RPMI7951 (cell line): ENCODE measurements at places on chromosomes 2 and 18.

DNA sequence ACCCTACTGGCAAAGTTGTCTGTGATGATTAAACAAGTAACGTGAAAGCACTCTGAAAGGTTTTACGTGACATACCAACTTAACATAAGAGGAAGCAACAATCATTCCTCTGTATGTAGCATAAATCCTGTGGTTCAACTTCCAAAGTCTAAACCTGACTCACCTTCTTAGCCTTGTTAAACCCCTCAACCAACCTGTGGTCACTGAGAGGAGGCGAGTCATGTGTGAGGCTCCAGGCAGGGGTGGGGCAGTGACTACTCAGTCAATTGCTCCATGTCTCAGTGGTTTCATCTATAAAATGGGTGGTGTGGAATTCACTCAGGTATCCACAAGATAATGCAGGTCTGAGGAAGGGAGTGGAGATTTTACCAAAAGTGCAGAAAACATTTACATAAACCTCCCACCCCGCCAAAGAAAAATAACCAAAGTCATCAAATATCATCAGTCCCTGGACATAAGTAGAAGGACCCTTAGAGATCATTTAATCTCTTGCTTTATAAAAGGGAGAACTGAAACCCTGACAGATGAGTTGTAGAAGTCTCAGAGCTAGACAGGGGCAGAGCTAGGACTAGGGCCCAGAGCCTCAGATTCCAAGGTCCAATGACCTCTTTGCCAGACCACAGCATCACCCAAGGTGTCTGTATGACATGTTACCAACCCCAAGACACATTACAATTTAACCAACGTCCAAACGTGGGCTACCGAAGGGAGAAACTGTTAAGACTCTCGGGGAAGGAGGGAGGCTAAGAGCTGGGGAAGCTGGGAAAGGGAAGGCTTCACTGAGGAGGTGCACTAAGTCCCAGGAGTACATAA is 3.7 kb upstream of the PCBP1 start:
- peak; percentile 66 for DNase-seq

DNA sequence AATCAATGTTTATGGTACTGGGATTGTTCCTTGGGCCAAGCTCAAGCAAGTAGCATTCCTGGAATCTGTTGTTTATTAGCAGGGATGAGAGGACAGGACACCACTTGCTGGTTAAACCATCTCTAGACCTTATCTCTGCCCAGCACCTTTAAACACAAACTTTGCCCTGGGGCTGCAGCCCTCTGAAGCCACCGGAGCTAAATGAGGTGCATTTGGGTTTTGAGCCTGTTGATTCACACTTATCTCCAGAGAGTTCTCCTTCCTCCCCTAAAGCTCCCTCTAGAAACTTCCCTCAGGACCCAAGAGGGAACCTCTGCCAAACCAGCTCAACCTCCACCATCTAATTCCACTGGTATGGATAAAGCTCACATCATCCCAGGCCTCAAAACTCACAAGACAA is 94.8 kb upstream of the EPAS1 start:
- peak; percentile 24 for DNase-seq

DNA sequence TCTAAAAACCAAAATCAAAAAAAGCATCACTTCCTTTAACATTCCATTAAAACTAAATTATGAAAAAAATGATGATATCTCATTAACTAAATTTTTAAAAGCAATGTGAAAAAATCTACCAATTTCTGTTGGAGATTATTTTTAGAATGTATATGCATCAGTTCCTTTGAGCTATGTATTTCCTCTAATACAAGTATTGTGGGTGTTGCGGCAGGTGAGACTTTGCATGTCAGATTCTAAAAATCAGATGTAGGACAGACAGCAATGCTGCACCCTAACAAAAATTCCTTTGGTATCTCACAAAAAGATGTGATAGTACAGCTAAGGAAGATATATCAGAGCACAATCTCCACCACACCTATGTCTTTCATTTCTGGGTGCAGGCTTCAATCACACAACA is 6.8 kb downstream of the MBD2 start:
- DNase-seq = no peak

DNA sequence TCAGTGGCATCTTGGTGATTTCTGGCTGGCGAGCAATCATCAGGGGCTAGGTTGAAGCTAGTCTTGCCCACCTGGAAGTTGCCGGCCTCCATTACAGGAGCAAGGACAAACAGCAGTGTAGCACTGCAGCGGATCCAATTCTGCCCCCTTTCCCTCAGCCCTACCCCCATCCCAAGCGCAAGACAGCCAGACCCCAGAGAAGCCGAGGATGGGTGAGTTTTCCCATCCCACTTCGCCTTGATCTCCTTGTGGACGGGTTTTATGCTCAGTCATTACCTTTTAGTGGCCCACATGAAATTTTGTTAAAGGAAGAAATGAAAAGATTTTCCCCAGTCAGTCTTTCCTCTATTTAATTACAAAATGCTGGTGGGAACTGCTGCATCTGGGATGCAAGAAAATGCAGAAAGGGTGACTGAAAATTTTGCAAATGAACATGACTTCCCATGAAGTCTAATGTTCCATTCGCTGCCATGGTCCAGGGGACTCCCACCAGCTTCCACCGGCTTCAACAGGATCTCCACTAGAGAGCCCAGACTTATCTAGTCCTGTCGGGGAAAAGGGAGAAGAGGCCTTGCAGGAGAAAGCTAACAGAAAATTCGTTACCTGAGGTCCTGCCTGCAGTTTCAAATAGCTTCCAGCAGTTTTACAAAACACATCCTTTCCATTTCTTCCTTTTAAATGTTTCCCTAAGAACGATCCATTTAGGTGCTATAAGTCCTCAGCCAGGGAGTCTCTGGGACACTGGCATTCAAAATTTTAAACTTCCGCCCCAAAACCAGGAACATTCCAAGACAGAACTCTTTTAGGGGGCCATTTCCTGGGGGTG is 1.9 kb upstream of the HOXD9 start:
- DNase-seq = no peak

DNA sequence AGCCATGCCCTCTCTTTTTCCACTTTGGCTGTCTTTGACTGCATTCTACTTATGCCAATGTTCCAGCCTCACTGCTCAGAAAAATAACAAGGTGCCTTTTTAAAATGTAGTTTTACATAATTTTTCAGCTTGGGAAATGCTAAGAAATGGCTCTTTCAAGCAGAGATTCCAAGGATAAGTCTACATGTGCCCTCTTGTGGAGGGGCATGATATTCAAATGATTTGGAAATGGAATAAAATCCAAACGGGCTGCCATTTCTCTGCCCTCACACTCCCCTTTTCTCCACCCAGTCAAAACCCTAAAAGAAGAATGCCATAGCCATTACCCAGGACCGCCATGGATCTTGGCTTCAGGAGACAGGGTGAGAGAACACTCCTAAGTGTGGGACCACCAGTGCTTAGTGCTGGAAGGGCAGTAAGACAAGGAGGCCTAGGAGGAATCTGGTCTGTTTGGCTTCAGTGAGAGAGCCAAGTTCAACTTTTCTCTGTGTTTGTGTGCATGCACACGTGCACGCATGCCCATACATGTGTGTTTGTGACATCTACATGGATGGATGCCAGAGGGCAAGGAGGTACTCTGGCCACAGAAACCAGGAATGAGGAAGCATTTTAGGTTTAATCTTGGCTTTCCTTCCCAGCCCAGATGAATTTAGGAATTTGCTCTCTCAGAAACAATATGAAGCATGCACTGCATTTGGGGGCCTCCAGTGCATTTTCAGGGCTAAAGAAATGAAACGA is 174.0 kb upstream of the SLC14A2 start:
- DNase-seq = peak; percentile 30

DNA sequence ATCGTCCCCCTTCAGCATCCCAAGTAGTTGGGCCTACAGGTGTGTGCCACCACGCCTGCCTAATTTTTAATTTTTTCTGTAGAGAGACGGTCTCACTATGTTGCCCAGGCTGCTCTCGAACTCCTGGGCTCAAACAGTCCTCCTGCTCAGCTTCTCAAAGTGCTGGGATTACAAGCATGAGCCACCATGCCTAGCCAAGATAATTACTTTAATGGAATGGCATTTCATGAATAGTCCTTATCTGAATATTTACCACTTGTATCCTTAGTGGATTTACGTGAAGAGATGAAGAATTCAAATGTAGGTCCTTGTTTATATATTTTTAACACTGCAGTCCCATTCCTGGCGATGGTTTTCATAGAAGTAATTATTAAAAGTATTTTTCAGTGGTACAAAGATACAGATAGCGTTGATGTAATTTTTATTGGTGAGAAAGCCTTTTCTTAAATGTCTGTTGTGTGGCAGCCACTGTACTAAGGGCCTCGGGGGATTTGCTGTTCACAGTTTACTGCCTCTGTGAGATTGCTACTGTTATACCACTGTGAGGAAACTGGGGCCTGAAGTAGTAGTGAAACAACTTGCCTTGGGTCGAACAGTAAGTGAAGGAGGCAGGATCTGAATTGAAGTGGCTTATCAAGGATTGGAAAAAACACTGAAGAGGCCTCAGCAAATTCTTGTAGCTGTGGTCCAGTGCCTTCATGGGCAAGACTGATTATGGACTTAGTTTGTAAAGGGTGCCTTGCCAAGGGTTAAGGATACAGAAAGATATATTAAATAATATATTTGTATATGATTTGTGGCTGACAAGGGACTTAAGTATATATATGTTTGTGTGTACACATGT is 151.2 kb downstream of the PRPF40A start:
- DNase-seq = peak; percentile 32

DNA sequence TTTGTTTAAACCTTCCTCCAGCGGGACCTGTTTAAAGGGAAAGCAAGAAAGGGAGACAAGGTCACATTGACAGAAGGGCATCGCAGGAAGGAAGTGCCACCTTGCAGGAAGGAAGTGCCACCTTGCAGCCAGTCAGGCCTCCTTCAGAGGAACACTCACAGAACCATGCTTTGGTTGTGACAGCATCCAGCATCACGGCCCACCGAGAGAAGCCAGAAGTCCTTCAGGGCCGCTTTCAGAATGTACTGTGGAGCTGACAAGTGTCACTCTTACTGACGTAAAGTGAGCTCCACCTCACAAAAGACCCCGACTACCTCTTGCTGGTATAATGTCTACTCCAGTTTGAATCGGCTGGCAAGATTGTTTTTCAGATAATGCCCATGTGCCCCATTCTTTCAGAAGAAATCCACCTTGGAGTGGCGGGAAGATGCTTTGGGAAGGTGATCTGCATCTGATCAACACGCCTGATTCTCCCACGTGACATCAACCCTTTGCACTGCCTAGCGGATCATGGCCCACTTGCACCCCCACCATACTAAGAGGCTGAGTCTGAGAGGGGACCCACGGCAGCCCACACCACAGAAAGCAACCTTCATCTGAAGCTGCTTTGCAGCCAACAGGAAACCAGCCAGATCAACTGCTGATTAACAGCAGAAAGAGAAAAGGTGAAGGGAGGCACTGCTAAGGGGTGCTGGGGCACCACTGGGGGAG is 99.8 kb downstream of the UXS1 start:
- no peak for DNase-seq

- no peak for DNase-seq
These were observed 28.0 kb downstream of the CROCC2 start for GRCh38 chr2:240933966-240934700.

DNA sequence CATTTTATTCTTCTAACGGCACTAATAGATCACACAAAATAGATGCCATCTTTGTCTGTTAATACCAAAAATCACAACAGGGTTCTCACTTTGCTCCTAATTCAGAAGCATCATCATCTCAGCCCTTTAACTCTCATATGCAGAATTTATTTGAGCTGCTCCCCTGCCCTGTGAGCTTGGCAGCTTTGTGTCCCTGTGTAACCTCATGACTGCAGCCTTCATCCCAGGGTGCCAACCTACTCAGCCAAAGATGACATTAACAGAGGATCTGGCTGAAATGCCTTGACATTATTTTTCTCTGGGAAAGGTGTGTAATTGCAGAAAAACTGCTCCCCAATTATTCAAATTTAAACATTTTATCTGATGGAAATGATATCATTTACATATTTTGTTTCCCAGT is 319.4 kb downstream of the NRXN1 start:
- no peak for DNase-seq

DNA sequence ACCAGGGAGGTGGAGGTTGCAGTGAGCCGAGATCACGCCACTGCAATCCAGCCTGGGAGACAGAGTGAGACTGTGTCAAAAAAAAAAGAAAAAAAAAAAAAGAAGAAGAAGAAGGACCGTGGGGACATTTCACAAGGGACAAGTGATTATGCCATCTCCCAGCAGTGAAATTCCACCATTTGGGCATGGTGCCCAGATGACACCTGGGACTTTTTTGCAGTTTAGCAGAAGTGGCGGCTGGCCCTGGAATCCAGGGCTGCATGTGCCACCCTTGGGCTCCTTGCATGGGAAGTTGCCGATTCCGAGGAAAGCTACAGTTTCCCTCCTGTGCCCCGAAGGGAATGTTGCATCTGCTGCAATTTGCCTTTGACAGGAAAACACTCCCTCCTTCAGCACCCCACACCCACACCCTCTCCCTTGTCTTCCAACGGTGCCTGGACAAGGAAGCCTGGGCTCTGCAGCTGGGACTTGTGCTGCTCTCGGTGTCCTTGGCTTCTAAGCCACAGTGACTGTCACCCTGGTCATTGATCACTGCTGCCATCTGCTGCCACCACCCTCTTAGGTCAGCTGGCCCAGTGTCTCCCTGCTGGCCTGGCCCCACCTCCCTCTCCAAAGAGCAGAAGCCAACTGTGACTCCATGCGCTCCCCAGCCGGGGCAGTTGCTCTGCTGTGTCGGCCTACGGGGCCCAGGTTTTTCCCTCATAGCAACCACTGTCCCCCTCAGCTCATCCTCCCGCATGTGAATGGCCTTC is 56.4 kb upstream of the LRRC30 start:
- no peak for DNase-seq

GRCh38 chr2:54500404-54501205 is 44.5 kb downstream of the SPTBN1 start:
- DNase-seq = no peak

DNA sequence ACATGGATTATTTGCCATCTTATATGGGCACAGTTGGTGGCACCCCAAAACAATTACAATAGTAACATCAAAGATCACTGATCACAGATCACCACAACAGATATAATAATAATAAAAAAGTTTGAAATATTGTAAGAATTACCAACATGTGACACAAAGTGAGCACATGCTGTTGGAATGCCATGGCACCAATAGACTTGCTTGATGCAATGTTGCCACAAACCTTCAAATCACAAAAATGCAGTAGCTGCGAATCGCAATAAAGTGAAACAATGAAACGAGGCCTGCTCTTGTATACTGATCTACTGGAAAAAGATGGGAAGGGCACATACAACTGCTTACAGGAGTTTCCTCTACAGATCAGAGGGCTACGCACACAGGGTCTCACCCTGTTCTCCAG is 32.2 kb upstream of the AMMECR1L start:
- DNase-seq = no peak

- peak; percentile 99 for DNase-seq
These were observed 18.4 kb upstream of the SLC20A1 start for GRCh38 chr2:112627060-112628040.

DNA sequence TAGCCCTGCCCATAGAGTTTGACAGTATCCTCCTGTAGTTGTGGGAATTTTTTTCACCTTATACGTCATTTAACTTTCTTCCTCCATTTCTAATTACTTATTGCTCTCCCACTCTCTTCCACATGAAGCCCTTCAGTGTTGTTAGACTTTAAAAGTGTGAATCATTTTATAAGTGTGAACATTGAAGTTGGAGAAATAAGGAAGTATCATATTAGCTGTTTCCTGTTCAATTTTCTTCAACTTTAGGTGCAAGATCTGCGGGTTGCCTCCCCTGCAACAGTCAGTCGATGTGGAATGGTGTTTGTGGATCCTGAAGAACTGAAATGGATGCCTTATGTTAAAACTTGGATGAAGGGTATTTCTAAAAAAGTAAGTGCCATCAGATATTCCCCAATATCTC is 138.1 kb downstream of the DNAH6 start:
- no peak for DNase-seq
